ENCODE measurements at places on chromosomes 13 and 19. TPM values are rescaled to one million over a fixed set of nuclear protein-coding genes. Genes with fewer than 3 reads are reported as not detected.

DNA sequence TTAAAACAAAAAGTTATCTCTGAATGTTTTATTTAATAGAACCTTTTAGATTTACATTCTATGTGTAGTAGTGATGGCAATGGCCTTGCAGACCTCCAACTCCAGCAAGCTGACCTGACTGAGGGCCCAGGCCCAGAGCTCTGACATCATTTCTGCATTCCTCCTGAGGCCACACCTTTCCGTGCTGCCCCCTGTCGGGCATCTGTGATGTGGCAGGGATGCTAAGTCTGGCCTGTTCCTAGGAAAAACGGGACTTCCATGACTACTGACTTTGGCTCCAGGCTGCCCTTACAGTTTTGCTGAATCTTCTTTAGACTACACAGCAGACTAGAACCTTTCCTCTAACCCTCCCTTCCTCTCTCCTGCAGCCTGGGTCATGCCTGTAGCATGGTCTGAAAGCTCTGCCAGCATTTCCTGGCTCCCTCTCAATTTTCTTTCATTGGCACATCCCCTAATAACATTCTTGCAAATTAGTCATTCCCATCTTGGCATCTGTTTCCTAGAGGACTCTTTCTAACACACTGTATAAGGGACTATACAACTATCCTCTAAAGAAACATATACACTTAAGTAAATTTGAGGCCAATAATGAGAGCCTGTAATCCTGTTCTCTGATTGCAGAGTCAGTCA is 249.1 kb downstream of the GPC5 start:
- no peak for DNase-seq

GRCh38 chr19:1455336-1456120 is 5.6 kb downstream of the APC2 start:
- no peak for DNase-seq

- DNase-seq = no peak
Measured at GRCh38 chr19:51024924-51025323, 1.5 kb downstream of the KLK11 start.

GRK1 gene
- total RNA-seq = 0.10 TPM

MTUS2 gene
- 7.2 TPM for total RNA-seq

All from ovary (tissue), 10 donors.